SK-MEL-5 (cell line): ENCODE measurements at places on chromosomes 11 and 22. TPM values are rescaled to one million over a fixed set of nuclear protein-coding genes. Genes with fewer than 3 reads are reported as not detected.

DNA sequence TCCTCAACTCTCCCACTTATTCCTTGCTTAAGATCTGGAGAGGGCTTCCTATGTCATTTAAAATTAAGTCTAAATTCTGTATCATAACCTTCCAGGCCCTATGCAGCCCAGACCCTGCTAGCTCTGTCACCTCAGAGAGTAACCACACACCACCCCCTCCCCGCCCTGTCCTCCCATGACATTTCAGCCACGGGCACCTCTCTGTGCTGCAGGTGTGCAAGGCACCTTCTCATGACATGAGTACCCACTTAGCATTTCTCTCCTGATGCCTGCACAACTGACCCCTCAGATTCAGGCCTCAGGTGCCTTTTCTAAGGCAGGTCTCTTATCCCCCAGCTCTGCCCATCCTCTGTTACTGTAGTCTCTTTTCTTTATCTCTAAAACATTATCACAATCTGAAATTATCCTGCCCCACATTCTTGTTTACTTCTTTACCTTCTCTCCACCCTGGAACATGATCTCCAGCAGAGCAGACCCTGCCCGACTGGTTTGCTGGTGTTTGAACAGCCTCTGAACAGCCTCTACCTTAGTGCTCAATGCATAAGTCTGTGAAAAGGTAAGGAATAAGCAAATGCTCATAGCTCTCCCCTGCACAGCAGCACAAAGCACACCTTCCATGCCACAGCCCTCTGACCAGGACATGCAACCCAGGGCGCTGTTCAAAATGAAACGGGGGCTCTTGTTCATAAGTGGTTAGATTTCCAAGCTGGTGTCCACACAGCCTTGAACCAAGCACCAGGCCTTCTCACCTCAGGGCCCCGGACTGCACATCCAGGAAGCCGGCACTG is 196.1 kb upstream of the B3GAT1 start:
- no peak for DNase-seq

DNA sequence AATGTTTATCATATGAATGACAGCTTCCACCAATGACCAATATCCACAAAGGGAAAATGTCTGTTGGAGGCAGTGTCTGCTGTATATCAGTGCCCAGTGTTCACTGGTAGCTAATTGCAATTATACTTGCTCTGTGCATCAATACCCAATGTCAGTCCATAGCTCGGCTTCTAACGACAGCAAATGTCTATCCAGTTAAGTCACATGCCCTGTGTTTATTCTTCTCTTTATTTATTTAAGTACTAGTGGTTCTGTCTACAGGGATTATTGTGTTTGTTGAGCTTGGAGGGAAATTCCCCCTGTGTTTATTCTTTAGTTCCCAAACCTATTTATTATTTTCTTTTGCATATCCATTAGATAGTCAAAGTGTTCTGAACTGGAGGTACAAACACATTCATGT is 18.6 kb downstream of the TSKU start:
- DNase-seq, result no peak

GRCh38 chr22:36197065-36197440 is 4.6 kb downstream of the APOL4 start:
- DNase-seq, result no peak

GRCh38 chr11:19838994-19839768 is 126.5 kb downstream of the NAV2 start:
- no peak for DNase-seq

DNA sequence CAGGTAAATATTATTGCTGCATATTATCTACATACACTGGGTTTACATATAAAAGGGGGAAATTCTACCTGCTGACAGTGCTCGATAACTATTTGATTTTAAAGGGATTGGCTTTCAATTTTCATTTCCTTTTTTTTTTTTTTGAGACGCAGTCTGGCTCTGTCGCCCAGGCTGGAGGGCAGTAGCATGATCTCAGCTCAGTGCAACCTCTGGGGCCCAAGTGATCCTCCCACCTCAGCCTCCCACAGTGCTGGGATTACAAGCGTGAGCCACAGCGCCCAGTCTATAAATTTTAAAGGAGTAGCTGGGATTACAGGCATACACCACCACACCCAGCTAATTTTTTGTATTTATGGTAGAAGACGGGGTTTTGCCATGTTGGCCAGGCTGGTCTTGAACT is 3.2 kb upstream of the PCF11 start:
- DNase-seq, result no peak

- no peak for DNase-seq
Measured at GRCh38 chr22:32482708-32483107, 8.1 kb downstream of the FBXO7 start.

DNA sequence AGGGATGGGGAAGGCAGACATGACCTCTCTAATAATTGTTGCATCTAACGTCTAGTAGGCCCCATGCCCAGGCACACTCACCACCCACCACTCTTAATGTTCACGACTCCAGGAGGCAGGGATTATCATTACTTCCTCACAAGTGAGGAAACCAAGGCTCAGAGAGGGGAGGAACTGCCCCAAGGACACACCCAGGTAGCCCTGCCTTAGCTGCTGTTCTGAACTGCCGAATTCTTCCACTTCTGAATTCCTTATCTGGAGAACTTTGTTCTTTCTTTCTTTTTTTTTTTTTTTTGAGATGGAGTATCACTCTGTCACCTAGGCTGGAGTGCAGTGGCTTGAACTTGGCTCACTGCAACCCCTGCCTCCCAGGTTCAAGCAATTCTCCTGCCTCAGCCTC is 16.7 kb downstream of the SLCO2B1 start:
- DNase-seq, result no peak

DNA sequence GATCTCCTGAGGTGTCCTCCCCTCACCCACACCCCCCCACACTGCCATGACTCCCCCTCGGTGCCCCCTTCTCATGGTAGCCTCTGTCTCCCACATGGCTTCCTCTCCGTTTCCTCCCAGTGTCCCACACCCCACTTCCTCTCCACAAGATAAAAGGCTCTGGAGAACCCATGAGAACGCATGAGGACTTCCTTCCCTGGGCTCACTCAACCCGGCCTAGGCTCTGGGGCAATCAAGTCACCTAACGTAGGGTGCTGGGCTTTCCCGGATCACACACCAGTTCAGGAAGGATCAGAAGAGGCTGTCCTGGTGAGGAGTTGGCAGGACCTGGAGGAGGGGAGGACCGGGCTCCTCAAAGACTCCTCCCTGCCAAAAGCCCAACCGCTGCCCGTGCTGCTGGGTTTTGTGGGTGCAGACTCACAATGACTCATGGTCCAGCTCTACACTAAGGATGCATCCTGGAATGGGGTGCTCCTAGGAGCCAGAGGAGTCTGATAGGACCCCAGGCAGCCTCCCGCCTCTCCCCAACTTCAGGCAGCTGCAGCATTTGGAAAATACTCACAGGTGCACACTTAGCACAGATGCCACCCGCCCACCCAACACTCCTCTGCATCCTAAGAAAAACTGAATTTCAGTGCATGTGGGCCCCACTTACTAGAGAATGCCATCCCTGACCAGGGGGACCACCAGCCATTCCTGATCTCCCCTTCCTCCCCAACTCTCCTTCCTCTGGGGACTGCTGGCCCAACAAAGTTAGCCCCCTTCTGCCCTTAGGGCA is 21.0 kb downstream of the SLC22A12 start:
- DNase-seq, result no peak

DNA sequence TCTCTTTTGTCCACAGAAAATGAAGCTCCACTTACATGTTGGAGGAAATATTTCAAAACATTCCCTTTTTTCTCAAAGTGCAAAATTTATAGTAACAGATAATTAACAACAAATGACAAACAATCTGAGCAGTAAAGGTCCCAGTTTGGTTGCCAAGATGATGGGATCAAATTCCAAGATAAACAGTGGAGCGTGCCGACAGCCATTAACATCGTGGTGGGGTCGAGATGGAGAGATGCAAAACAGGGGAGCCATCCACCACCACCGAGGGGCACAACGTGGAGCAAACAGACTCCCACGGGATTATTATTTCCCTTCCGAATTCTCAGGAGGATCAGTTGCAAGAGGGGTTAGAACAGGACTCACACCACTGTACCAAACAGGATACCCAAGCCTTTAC is 17.2 kb downstream of the MPPED2 start:
- no peak for DNase-seq

- DNase-seq, result peak; percentile 73
Measured at GRCh38 chr22:44080936-44081861, 57.1 kb downstream of the PARVB start.

DNA sequence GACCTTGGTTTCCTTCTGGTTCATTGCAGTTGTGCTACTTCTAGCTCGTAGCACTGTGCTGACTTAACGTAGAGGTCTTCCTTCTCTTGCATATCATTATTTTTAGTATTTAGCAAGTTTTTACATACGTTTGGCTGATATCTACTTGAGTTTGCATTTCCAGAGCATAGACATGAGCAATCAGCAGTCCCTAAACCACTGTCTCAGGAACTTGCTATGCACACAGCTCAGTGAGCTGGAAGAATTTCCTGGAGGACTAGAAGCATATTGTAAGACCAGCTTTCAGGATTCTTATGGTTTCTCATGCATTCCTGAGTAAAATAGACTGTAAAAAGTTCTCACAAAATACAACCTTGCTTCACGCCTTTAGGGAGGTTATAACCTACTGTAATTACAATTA is 226.7 kb upstream of the PDGFD start:
- no peak for DNase-seq

GRCh38 chr11:119673052-119673758 is 55.8 kb downstream of the NECTIN1 start:
- no peak for DNase-seq

DNA sequence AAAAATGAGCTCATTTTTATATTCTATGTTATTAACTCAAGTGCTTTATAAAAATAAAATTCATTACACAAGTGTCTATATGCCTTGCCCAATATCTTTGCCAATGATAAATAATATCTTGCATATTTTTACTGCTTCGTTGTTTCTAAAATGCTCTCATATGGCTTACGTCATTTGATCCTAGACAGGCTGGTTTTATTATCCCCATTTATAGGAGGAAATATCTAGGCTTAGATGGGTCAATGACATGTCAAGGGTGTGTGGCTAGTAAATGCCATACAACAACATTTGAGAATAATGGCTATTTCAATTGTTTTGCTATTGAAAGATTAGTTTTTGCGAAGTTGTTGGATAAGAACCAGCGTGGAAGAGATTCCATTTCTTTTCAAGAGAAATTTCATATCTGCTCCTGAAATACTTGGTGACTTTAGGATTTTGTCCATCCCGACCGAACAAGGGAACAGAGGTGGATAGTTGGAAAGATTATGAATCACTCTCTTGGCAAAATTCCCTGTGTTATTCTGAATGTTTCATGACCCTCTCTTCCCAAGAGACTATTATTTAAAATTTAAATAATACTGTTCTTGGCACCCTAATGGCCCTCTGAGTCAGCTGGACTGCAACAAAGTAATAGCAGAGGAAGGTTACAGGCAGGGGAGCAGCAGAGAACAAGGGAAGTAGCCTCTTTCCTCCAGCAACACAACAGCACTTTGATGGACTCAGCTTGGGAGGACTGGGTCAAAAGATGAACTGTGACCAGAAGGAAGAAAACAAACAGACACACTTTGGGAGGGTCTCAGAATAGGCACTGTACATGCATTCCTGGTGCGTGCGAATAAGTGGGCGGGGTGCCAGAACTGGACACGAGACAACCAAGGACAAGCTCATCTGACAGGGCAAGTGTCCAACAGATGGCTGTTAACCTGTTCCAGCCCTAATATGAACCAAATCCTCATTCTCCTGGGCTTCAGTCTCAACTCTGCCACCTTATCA is 94.5 kb downstream of the ME3 start:
- peak; percentile 38 for DNase-seq

- no peak for DNase-seq
Measured at GRCh38 chr11:12691473-12691872, 17.3 kb downstream of the TEAD1 start.

DNA sequence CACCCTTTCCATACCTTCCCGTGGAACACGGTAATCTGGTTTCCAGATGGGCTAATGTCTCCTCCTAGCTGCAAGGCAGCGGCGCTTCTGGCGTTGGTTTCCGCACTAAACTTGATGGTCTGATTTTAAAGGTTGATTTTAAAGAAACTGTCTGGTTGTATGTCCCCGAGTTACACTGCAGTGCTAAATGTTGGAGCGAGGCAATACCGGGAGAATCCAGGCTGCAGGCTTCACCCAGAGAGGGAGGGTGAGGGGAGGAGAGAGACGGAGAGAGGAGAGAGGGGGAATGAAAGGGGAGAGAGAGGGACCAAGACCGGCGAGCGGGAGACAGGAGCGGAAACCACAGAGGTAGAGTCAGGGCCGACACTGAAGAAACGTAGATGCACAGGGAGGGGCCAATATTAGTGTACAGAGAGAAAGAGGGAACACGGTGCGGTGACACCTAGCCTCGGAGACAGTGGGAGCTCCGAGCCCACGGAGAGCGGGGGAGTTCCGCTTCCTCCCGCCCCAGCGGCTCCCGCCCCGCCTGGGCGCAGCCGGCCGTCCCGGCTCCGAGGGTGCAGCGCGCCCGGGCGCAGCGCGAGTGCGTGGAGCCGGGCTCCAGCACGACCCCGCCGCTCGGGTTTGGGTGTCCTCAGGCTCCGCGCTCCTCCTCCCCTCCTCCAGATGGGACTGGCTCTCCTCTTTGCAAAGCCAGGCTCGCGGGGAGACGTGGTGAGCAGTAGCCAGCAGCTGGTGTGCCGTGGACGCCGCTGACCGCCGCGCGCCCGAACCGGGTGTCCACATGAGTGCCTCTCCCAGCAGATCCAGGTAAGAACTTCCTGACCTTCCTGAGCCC is 71.9 kb upstream of the GRAMD1B start:
- DNase-seq, result peak; percentile 38

The OR52H1 gene
- total RNA-seq, result not detected in 2 replicates

The BIRC2 gene
- total RNA-seq, result 32.3 and 32.6 TPM in 2 replicates

The POU2AF2 gene
- total RNA-seq, result not detected in 2 replicates

The NXPE2 gene
- total RNA-seq, result not detected in 2 replicates

The SLC5A1 gene
- total RNA-seq, result 0.19 and 0.24 TPM in 2 replicates

The OR51B5 gene
- total RNA-seq, result 15.1 and 15.8 TPM in 2 replicates

The CTSF gene
- 35.2 and 43.1 TPM in 2 replicates for total RNA-seq

The HEPHL1 gene
- total RNA-seq, result not detected in 2 replicates

The CRACR2B gene
- not detected in 2 replicates for total RNA-seq
